Progenitor cell of endocrine pancreas (in vitro differentiated cells): ENCODE measurements at places on chromosomes 6 and 20. TPM values are rescaled to one million over a fixed set of nuclear protein-coding genes. Genes with fewer than 3 reads are reported as not detected.
A peak's percentile ranks its signal among the peaks of the same experiment; 100 is the strongest.

DNA sequence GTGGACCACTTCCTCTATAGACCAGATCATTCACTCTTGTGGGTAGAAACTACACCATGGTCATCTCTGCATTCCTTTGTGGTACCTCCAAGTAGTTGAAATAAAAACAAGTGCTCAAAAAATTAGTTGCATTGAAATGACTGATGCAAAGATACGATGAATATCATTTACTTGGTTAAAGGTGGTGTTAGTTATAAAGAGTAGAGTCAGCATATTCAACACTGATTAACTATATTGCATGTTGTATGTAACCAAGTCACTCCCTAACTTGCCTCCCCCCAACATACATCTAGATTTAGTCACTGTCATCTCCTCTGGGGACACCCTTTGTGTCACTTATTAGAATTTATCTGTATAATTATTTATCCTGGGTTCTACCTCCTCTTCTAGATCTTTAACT lies 77.7 kb downstream of the SHLD1 start:
- H3K27ac ChIP-seq, result no peak overlapping the region
- no peak for DNase-seq
- H3K27me3 ChIP-seq, result no peaks in the 10 kb centered on the region
- no peaks in the 10 kb centered on the region for H3K36me3 ChIP-seq

GRCh38 chr6:99602520-99603420 lies 3.9 kb upstream of the PRDM13 start:
- peaks cover 5% of the 10 kb centered on the region for H3K4me1 ChIP-seq
- DNase-seq, result no peak
- H3K4me3 ChIP-seq, result no peak overlapping the region
- peak overlapping the region; percentile 8 for H3K27ac ChIP-seq

Gene PAK5
- 9.7 and 12.2 TPM in 2 replicates for total RNA-seq

DNA sequence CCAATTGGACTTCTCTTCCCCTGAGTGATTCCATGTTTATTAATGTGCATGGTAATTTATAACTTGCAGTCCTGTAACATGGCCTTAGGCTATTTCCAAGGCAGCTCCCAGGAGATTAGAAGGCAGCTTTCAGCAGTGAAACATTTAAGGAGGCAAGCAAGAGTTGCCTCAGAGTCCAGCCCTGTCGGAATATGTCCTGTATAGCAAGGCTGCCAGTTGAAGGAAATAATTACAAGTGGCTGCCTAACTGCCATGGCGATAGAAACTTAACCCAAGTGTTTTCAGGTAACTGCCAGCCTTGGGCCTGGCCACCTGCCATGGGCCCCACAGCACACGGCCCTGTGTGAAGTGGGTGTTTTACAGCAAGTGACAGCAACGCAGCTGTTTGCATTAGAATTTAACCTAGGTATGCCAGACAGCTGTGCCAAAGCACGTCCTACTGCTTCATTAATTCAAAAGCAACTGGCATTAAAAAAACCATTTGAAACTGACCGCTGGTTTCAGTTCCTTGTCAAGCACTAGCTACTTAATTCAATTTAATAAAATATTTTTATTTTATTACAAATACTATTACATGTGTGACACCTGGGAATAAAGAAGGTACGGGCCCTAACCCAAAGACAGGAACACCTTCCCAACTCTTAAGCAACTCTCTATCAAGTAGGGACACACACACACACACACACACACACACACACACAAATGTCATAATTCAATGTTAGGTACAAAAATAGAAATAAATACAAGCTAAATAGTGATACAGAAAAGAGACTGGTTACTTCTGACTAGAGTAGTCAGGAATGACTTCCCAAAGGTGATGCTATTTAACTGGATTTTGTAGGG lies 151.8 kb upstream of the HEY2 start:
- H3K4me3 ChIP-seq, result no peak overlapping the region
- no peaks in the 10 kb centered on the region for H3K4me1 ChIP-seq
- H3K27me3 ChIP-seq, result no peaks in the 10 kb centered on the region
- no peaks in the 10 kb centered on the region for H3K36me3 ChIP-seq
- no peak for DNase-seq

Gene FAM210B
- total RNA-seq, result 60.3 and 67.2 TPM in 2 replicates

Gene DYNLT2
- total RNA-seq, result 1.6 and 1.8 TPM in 2 replicates

DNA sequence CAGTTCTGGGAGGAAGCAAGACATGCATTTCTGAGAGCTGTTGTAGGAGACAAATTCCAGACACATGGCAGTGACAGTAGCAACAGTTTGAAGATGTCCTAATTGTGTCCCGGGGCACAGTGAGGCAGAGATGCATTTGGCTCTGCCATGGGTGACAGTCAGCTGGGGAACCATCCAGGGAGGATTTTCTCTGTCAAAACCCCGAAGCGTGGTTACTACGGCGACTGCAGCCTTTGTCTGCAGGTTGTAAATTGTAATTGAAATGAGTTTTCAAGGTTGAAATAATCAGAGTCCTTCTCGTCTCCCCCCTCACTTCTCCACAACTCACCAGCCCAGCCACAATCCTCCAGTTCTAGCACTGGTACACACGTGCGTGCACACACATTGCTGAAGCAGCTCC lies 100.1 kb downstream of the GRM4 start:
- no peaks in the 10 kb centered on the region for H3K36me3 ChIP-seq
- no peak for DNase-seq
- H3K27me3 ChIP-seq, result peaks cover 37% of the 10 kb centered on the region
- no peak overlapping the region for H3K4me3 ChIP-seq
- H3K4me1 ChIP-seq, result no peaks in the 10 kb centered on the region
- no peak overlapping the region for H3K27ac ChIP-seq

Gene CST7
- not detected in 2 replicates for total RNA-seq

Gene LY6G6D
- total RNA-seq, result not detected in 2 replicates

Gene ARFGEF3
- total RNA-seq, result 28.3 and 28.6 TPM in 2 replicates

DNA sequence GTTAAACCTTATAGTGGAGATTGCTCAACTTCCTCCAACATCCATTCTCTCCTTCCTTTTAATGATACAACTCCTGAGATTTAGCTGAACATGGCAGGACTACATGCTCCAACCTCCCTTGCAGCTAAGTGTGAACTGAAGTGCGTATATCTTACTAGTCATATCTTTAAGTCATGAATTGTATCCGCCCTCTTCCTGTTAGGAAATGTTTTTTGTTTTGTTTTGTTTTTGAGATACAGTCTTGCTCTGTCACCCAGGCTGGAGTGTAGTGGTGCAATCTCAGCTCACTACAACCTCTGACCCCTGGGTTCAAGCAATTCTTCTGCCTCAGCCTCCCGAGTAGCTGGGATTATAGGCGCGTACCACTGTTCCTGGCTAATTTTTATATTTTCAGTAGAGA lies 8.8 kb upstream of the OSTM1 start:
- no peaks in the 10 kb centered on the region for H3K4me1 ChIP-seq
- no peak overlapping the region for H3K27ac ChIP-seq
- H3K27me3 ChIP-seq, result peaks cover 23% of the 10 kb centered on the region

DNA sequence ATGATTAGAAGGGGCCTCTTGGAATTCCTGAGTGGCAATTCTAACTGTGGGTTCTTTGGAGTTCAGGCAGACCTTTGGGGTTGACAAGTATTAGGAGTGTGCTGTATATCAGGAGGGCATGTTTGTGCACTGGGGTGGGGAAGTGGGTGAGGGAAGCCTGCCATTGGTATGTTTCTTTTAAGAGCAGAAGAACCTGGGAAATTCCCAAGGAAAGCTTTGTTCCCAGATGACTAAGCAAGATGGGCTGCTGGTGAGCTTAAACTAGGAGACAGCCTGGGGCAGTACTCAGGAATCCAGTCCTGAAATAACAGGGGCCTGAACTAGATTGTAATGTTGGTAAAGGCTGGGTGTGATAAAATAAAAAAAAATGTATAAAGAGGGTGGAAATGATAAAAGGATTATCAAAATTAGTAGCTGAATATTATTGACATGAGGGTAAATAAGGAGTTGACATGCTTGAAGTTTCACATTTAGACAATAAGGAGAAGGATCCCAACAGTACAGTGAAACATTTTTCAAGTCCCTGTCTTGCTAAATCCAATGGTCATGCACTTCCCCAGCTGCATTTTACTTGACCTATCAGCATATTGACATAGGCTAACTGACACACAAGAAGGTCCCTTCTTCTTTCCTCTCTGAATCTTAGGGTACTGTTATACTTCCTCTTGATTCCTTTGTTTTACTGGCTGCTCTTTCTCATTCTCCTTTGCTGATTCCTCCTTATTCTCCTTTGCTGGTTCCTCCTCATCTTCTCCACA lies 18.4 kb upstream of the IFNGR1 start:
- peak overlapping the region; percentile 40 for H3K27ac ChIP-seq
- no peaks in the 10 kb centered on the region for H3K27me3 ChIP-seq
- H3K4me3 ChIP-seq, result no peak overlapping the region
- no peaks in the 10 kb centered on the region for H3K4me1 ChIP-seq
- no peaks in the 10 kb centered on the region for H3K36me3 ChIP-seq
- no peak for DNase-seq

Gene IMPG1
- total RNA-seq, result not detected in 2 replicates

GRCh38 chr6:1665214-1665613 lies 55.5 kb downstream of the FOXC1 start:
- H3K36me3 ChIP-seq, result no peaks in the 10 kb centered on the region
- no peak overlapping the region for H3K27ac ChIP-seq
- no peak overlapping the region for H3K4me3 ChIP-seq
- no peak for DNase-seq
- no peaks in the 10 kb centered on the region for H3K4me1 ChIP-seq

Gene BANF2
- total RNA-seq, result not detected in 2 replicates

DNA sequence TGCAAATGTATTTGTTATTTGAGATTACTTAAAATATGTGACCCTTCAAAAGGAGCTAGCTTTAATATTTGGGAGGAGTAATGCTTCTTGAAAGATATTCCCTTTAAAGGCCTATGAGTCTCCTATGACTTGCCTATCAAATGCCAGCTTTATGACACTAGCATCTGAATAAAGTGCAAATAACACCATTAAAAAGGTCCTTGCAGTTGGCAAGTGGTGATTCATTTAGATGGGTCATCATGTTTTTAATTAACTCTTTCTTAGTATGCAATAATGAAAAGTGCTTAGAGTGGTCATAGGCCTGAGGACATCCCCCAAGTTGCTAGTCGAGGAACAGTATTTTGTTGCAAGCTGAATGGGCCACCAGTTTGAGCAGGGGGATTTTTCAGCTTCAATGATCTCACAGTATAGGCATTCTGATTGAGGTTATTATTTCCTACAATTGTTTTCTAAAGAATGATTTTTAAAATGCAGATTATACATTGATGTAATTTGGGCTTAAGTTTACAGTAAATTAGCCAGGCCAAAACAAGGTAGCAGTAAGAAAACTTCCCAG lies 3.7 kb upstream of the CD2AP start:
- no peaks in the 10 kb centered on the region for H3K36me3 ChIP-seq
- peaks cover 12% of the 10 kb centered on the region for H3K4me1 ChIP-seq
- no peak for DNase-seq
- no peak overlapping the region for H3K4me3 ChIP-seq

- H3K36me3 ChIP-seq, result peaks cover 1% of the 10 kb centered on the region
- no peak overlapping the region for H3K27ac ChIP-seq
- no peak for DNase-seq
Observed at GRCh38 chr20:8152847-8153246, 20.8 kb downstream of the PLCB1 start.

DNA sequence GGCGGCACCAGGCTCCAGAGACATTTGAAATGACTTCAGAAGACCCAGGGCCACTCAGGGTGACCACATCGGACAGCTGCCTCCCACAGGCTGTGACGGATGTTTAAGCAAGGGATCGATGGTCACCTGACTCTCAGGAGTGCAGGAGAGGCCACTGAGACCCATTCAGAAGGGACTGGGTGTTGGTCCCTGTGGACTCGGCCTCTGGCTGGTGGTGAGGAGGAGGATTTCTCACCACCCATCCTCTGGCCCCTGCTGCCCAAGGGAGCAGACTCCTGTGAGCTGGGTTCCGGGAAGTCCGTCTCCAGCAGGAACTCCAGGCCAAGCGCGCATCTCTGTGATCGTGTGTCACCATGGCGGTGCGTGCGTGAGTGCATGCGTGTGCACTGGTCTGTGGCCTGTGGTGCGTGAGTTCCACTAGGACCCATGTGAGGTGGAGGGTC lies 25.5 kb downstream of the NPEPL1 start:
- no peak overlapping the region for H3K27ac ChIP-seq
- H3K4me1 ChIP-seq, result peaks cover 1% of the 10 kb centered on the region
- H3K27me3 ChIP-seq, result peaks cover 17% of the 10 kb centered on the region
- no peak overlapping the region for H3K4me3 ChIP-seq

DNA sequence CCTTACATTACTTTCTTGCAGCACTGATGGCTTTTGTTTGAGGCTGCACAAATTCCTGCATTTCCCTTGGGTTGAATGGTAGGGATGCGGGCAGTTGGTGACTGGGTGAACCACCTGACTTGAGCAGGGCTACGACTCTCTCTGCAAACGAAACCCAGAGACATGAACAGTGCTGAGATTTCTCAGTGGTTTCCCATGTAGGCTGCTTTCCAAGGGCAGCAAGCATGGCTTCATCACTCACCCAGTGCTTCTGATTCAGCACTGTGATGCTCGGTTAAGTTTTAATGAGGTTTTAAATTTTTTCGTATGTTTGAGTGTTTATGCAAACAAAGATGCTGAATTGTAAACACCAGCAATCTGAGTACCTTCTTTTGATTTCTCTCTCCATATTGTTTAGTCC lies 127.2 kb downstream of the MTHFD1L start:
- no peak for DNase-seq
- H3K4me1 ChIP-seq, result no peaks in the 10 kb centered on the region
- H3K27me3 ChIP-seq, result no peaks in the 10 kb centered on the region

- H3K27me3 ChIP-seq, result no peaks in the 10 kb centered on the region
- peak overlapping the region; percentile 57 for H3K27ac ChIP-seq
- H3K36me3 ChIP-seq, result no peaks in the 10 kb centered on the region
- H3K4me1 ChIP-seq, result peaks cover 35% of the 10 kb centered on the region
- no peak overlapping the region for H3K4me3 ChIP-seq
Observed at GRCh38 chr6:56746767-56747504, 104.2 kb upstream of the DST start.

Gene BPIFB2
- total RNA-seq, result not detected in 2 replicates

Gene TMEM244
- not detected in 2 replicates for total RNA-seq

- DNase-seq, result no peak
- no peak overlapping the region for H3K4me3 ChIP-seq
- peaks cover 1% of the 10 kb centered on the region for H3K36me3 ChIP-seq
- H3K27ac ChIP-seq, result no peak overlapping the region
- peaks cover 3% of the 10 kb centered on the region for H3K4me1 ChIP-seq
Observed at GRCh38 chr20:47814632-47815415, 29.5 kb upstream of the SULF2 start.

- no peak for DNase-seq
- H3K4me1 ChIP-seq, result peaks cover 7% of the 10 kb centered on the region
- H3K27me3 ChIP-seq, result peaks cover 9% of the 10 kb centered on the region
- H3K36me3 ChIP-seq, result no peaks in the 10 kb centered on the region
- H3K27ac ChIP-seq, result no peak overlapping the region
Observed at GRCh38 chr20:24657196-24657595, 187.8 kb downstream of the SYNDIG1 start.

GRCh38 chr20:48794360-48794759 lies 33.4 kb downstream of the PREX1 start:
- peak overlapping the region; percentile 12 for H3K27ac ChIP-seq
- peaks cover 13% of the 10 kb centered on the region for H3K4me1 ChIP-seq
- DNase-seq, result no peak
- H3K27me3 ChIP-seq, result peaks cover 15% of the 10 kb centered on the region
- no peak overlapping the region for H3K4me3 ChIP-seq
